ENCODE measurements at places on chromosomes 3 and 15. TPM values are rescaled to one million over a fixed set of nuclear protein-coding genes. Genes with fewer than 3 reads are reported as not detected.

BOC gene
- 4.4 TPM for total RNA-seq

GRCh38 chr15:73621286-73621826 lies 11.8 kb downstream of the NPTN start:
- no peaks in the 10 kb centered on the region for H3K27me3 ChIP-seq
- peaks cover 42% of the 10 kb centered on the region for H3K4me1 ChIP-seq
- peak; percentile 26 for DNase-seq

GRCh38 chr15:42035435-42035761 lies 14.6 kb upstream of the PLA2G4E start:
- no peaks in the 10 kb centered on the region for H3K27me3 ChIP-seq
- H3K4me1 ChIP-seq = peaks cover 20% of the 10 kb centered on the region
- H3K36me3 ChIP-seq = no peaks in the 10 kb centered on the region
- peak; percentile 27 for DNase-seq
- H3K27ac ChIP-seq = no peak overlapping the region

DNA sequence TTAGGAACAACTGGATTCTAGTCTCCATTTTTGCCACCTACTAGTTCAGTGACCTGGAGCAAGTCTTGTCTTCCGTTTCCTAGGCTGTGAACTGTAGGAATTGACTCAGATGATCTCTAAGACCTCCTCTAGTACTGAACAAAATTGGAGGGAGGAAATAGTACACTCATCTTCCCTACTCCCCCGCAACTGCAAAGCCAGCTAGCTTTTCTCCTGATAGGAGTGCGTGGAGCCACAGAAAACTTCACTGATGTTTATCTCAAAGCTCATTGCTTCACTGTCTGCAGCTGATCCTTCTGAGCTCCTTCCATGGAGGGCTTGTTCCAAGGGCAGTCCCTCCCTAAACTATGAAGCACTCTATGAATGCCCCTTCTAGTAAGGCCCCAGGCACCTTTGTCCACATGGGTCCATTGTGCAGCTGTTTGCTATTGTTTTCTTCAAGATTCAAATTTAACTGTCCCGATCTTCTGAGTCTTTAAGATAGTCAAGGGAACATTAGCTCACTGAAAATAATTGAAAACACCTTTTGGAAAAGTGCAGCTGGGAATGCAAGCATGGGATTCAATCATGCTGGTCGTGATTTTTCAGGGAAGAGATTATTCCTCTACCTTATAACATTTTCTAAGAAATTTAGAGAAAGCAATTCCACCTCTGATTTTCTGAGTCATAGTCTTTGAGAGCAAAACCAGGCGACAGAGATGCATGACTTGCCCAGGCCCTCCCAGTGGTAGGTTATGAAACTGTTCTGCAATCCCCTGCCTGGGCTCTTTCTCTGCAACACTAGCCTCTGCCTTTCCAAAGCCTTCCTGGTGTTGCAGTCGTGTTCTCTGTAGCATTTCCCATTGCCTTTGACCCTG lies 24.3 kb downstream of the FILIP1L start:
- H3K4me1 ChIP-seq = peaks cover 62% of the 10 kb centered on the region
- no peaks in the 10 kb centered on the region for H3K36me3 ChIP-seq
- DNase-seq = peak; percentile 67
- H3K4me3 ChIP-seq = no peak overlapping the region
- no peaks in the 10 kb centered on the region for H3K27me3 ChIP-seq

CLDN11 gene
- total RNA-seq = 32.0 TPM

DNA sequence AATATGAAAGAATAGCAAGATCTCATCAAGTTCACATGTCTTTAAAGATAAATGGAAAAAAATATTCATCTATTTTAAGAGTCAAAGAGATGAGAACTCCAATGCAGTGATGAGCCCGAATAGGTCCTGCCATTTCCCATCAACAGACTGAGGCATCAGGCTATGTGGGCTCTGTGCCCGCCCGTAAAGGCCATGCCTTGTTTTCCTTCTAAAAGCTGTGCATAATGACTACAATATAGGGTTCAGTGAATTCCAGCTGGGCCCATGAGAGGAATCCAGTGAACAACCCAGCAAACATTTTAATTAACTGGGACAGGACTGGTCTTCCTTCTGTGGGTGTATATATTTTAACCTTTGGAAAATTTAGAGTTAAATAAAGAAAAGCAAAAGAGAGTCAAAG lies 44.6 kb downstream of the RASGRP1 start:
- no peak for DNase-seq
- H3K27me3 ChIP-seq = peaks cover 62% of the 10 kb centered on the region
- H3K27ac ChIP-seq = no peak overlapping the region
- H3K4me3 ChIP-seq = no peak overlapping the region
- no peaks in the 10 kb centered on the region for H3K4me1 ChIP-seq
